Left renal pelvis (tissue), 4 donors: ENCODE measurements at places on chromosomes 6 and 20. TPM values are rescaled to one million over a fixed set of nuclear protein-coding genes. Genes with fewer than 3 reads are reported as not detected.

DNA sequence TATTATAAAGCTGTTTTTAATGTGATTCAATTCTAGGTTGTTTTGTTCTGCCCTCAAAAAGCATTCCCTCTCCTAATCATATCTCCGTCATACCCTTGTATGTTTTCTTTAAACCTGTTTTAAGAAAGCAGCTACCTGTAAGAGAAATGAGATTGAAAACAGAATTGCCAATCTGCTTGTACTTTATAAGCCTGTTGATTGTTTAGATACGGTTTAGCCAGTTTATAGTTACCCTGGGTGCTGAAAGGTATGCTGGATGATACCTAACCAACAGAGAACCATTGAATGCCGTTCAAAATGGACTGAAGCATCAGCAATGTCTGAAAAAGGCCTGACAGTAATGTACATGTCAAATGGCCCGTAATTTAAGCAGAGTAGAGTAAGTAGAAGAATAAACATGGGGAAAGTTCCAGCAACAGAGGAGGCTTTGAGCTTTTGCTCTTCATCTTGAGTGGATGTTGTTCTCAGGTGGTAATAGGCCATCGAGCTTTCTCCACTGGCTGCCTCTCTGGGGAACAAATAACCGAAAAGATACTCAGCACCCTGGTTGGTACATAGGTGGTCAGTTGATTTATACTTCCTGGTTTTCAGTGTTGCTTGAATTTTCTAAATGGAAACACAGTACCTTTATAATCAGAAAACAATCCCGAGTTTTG lies 27.5 kb downstream of the PTPN1 start:
- DNase-seq: no peak

DNA sequence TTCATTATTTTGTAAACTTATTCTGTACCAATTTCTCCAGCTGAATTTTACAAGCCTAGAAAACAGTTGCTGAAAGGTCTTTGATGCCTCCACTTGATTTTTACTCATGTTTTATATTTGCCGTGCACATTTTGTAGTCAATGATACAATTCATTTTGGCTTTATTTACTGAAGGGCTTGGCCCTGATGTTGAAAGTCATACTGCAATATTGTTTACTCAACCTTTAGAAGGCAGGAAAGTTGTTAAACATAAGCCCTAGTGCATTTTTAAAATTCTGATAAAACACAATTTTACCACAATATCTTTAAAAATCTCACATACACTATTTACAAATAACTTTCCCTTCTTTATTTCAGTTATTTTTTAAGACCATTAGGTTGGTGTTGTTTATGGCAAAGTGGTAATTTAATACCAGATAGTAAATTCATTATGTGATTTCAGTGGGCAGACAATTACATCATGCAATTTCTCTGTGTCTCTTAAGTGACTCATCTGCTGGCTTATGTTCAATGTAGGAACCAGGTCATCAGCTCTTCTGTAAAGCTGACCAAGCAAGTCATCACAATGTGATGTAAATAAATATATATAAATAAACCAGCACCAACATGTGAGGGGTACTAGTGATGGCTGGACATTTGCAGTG lies 121.1 kb upstream of the SLC35B3 start:
- DNase-seq: no peak

GRCh38 chr6:125232466-125232865 lies 69.3 kb downstream of the HDDC2 start:
- DNase-seq: no peak

E2F3 gene
- 18.9 TPM for polyA plus RNA-seq

ZBTB46 gene
- 16.4 TPM for polyA plus RNA-seq

GRCh38 chr6:13531956-13532355 lies 42.4 kb upstream of the SIRT5 start:
- no peak for DNase-seq

DNA sequence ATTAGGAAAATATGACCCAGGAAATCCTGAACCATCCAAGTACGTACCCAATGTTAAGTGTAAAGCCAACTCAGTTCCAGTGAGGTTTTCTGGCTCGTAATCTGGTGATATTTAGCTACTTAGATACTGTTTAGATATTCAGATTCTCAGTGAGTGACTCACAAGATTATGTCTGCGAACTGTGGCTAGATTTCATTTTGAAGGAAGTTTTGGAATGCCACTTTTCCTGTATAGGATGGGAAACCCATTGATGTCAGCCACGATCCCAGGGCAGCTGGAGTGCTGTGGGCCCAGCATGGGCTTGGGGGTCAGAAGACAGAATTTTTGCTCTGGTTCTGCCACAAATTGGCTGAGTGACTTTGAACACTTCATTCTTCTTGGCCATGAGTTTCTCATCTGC lies 76.3 kb downstream of the TMEM170B start:
- no peak for DNase-seq

- no peak for DNase-seq
Observed at GRCh38 chr6:93676581-93676980, 257.2 kb upstream of the EPHA7 start.

BPIFA2 gene
- polyA plus RNA-seq: not detected

DNA sequence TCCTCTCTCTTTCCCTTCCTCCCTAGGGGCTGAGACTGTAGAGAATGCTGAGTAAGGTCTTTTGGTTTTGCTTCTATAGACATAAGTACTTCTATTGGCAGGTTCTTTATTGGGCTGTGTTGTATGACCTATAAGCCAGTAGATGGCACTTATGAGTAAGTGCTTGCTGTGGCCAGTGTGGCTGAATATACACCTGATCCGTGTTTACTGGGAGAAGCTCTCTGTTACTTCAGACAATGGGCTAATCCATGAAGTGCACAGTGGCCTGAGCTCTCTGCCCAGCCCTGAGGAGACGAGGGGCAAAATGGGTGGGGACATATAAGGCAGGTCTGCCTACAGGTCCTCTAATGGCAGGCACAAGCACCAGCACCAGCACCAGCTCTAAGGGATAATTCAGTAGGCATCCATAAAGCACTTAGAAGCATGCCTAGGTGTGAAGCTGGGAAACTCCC lies 610.3 kb downstream of the RNF144B start:
- peak; percentile 29 for DNase-seq

POU3F2 gene
- 0.06 TPM for polyA plus RNA-seq

GRM1 gene
- polyA plus RNA-seq: 0.32 TPM

SMPDL3A gene
- polyA plus RNA-seq: 13.6 TPM

DNA sequence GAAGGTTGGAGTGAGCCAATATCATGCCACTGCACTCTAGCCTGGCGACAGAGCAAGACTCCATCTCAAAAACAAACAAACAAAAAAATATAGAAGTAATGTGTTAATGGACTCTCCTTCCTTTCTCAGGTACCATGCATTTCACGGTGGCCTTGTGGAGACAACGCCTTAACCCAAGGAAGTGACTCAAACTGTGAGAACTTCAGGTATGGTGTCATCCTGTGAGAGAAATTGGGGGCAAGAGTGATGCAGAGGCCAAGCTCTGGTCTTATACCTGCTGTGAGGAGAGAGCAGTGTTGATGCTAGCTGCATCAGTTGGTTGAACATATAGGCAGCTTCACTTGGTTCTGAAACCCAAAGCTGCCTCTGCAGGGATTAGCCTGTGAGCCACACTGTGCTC lies 6.2 kb downstream of the ITCH start:
- DNase-seq: no peak

DNA sequence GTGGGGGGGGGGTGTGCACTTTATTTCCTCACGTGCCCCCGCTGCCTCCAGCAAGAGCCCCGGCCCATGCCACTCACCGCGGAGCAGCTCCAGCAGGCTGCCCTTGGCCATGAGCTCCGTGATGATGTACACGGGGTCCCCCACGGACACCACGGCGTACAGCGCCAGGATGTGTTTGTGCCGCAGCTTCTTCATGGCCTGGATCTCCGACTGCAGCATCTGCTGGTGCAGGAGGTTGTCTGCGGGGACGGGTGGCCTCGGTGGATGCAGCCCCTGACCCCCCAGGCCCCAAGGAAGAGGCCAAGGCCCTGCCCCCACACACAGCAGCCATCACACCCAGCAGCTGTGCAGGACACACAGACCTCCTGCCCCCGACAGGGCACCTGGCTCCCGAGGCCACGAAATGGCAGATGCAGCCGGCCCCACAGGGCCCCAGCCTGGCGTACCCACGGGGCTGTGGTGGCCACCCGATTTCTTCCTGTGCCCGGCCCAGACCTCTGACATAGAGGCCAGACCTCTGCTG lies 4.7 kb downstream of the PTK6 start:
- no peak for DNase-seq

WFDC5 gene
- not detected for polyA plus RNA-seq

CD93 gene
- 36.7 TPM for polyA plus RNA-seq

- no peak for DNase-seq
Observed at GRCh38 chr20:51411870-51412269, 130.6 kb downstream of the NFATC2 start.

DNA sequence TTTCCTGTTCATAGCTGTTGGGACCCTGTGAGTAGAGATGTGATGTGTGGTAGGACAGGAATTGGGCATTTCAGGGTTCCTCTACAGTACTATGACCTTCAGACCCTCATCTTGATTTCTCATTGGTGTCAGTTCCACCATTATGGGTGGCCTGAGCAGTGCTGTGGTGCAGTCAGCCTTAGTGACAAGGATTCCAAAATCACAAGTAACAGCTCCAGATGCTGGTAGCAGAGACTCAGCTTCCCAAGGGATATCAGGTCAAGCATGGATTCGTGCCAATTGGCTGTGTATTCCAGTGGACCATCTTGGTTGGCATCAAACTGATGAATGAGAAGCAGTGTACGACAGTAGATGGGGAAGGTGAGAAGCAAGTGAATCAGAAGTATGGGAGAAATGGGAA lies 3.8 kb downstream of the SMIM26 start:
- no peak for DNase-seq

DNA sequence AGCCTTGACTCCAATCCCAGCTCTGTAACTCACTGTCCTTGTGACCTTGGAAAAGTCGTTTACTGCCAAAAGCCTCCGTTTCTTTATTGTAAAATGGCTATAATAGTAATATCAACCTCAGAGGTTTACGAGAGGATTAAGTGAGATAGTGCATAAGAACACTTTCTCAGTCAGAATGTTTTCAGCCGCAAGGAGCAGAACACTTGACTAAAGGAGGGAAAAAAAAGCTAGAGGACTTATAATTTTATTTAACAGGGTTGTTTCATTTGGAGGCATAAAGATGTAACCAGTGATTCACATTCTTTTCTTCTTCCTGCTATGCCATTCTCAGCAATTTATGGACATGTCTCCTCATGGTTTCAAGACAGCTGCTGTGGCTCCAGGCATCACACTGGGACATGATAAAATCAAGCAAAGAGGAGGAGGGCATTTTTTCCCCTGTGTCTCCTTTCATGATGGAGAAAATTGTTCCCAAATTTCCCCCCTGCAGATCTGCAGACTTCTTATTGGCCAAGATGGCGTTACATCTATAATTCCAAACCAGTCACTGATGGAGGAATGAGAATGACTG lies 143.0 kb upstream of the PTPN1 start:
- DNase-seq: no peak

GPX5 gene
- polyA plus RNA-seq: not detected

DNA sequence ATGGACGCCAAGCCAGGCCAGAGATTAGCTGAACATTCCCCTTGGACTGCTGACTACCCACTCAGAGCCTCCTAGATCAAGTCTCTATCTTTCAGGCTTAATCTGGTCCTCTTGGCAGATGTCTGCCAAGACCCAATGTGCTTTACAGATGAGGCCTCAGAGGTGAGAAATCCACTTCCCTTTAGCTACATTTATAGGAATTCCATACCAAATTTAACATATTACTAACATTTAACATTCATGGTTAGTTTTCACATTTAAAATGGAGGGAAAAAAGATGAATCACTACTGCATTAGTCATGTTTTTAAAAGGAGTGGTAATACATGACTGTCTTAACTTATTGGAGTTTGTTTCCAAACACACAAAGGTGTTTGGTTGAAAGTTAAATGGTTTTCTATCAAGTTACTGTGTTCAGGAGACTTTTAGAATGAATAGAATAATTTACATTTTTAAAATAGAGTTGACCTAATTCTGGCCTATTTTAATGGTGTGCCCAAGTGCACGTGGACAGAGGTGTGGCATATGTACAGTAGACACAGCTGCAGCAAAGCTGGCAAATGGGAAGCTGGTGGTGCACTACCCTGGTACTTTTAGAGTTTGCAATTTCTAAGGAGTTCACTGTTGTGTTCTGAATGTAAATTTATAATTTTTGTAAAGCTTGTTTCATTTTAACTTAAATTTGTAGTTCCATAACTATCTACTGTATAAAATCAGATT lies 41.9 kb upstream of the CALHM6 start:
- no peak for DNase-seq

DNA sequence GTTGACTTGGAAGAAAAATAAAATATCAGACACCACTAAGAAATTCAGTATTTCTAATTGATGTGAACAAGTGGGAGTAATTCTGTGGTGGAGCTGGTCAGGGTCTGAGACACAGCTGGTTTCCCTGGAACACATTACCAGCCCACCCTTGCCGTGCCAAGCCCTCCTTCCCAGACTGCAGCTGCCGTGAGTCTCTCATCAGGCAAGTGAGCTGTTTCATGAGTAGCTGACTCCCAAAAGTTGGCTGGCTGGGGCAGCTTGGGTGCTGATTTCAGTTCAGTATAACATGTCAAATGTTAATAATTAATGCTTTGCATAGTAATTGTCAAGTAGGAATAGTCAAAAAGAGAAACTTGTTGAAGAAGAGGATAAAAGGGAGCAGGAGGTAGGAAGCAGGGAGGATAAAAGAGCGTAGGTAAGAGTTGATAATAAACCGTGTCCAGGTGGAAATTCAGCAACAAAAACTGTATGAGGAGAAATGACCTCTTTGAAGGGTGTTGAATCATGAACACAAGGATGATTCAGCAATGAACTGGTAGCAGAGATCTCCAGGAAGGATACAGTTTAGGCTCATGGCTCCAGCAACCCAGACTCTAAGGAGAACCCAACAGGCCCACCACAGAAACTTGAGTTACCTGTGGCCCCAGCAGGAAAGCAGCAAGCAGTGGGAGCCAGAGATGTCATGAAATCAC lies 110.9 kb upstream of the SSTR4 start:
- DNase-seq: no peak

CCN5 gene
- 0.10 TPM for polyA plus RNA-seq

NKX2-2 gene
- polyA plus RNA-seq: not detected

OTOR gene
- 0.08 TPM for polyA plus RNA-seq

DNA sequence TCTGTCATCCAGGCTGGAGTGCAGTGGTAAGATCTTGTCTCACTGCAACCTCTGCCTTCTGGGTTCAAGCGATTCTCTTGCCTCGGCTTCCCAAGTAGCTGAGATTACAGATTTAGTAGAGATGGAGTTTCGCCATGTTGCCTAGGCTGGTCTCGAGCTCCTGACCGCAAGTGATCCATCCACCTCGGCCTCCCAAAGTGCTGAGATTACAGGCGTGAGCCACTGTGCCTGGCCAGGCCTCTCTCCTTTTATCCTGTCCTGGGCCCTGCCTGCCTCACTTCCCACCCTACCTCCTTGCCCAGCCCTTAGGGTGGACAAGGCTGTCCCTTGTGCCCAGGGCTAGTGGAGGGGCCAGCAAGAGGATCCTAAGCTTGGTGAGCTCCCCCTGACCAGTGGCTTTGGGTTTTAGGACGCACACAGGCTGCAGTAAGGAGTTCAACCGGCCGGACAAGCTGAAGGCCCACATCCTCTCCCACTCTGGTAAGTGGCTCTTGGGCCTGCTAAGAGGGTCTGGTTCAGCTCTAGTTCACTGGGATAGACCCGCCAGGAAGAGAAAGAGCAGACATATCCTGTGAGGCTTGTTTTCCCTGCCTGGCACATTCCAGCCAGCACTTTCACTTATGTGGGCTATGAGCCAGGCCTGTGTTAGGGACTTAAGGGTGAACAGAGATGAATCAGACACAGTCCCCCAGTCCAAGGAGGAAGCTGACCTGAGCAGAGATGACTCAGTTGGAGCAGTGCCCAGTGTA lies 21.9 kb upstream of the CHMP4B start:
- no peak for DNase-seq
